ENCODE measurements at places on chromosomes 11 and 22.

GRCh38 chr22:37387793-37388192 lies 39.5 kb downstream of the ELFN2 start:
- no peak overlapping the region for H3K27ac ChIP-seq
- H3K27me3 ChIP-seq = peaks cover 34% of the 10 kb centered on the region
- H3K4me3 ChIP-seq = no peak overlapping the region
- DNase-seq = no peak

- no peaks in the 10 kb centered on the region for H3K36me3 ChIP-seq
- peak; percentile 20 for DNase-seq
- peak overlapping the region; percentile 35 for H3K4me3 ChIP-seq
- H3K4me1 ChIP-seq = peaks cover 24% of the 10 kb centered on the region
- peaks cover 21% of the 10 kb centered on the region for H3K27me3 ChIP-seq
Observed at GRCh38 chr11:35619116-35619854, 1.0 kb downstream of the FJX1 start.

- no peaks in the 10 kb centered on the region for H3K27me3 ChIP-seq
- H3K36me3 ChIP-seq = no peaks in the 10 kb centered on the region
- no peak overlapping the region for H3K4me3 ChIP-seq
- peaks cover 15% of the 10 kb centered on the region for H3K4me1 ChIP-seq
- DNase-seq = peak; percentile 48
Observed at GRCh38 chr11:59706518-59707285, 6.9 kb downstream of the OR10V1 start.

DNA sequence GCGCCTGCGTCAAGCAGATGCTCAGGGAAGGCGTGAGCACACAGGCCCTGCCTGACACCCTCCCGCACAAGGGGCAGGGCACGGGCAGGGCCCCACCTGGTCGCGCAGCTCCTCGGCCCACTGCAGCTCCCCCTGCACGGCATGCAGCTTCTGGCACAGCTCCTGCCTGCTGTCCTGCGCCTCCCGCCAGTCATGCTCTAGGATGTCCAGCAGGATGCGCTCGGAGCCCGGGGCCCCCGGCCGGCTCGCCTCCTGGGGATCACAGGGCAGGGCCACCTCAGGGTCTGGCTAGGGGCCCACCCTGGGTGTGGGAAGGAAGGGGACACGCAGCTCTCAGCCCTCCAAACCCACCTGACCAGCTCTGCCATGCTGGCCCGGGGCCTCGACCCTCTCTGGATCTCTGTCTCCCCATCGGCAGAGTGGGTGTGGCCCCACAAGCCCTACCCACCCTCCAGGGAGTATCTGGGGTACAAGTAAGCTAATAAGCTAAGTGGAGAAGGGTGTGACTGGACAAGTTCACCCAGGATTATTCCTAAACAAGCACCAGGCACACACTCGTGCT lies 10.7 kb downstream of the CARD10 start:
- no peak overlapping the region for H3K4me3 ChIP-seq
- H3K27ac ChIP-seq = peak overlapping the region; percentile 36
- no peaks in the 10 kb centered on the region for H3K27me3 ChIP-seq

DNA sequence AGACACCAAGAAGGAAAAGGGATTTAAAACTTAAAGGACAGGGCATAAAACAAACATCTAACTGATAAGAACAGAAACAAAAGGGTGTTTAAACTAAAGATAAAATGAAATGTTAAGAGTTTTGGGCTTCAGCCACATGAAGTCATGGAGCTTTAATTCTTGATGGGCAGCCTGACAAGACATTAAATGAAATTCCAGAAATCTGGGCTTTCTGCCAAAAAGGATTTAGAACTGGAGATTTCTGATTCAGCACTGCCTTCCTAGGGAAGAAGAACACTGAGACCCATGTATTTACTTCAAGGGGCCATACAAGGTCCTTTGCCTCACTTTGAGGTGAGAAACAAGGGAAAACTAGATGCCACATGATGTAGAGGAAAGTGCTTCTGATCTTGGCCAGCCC lies 355.9 kb upstream of the RAG2 start:
- no peak overlapping the region for H3K4me3 ChIP-seq
- no peak for DNase-seq
- no peaks in the 10 kb centered on the region for H3K36me3 ChIP-seq
- H3K27ac ChIP-seq = no peak overlapping the region
- no peaks in the 10 kb centered on the region for H3K4me1 ChIP-seq

GRCh38 chr11:113629562-113629961 lies 76.5 kb downstream of the TMPRSS5 start:
- H3K4me3 ChIP-seq = no peak overlapping the region
- no peak for DNase-seq
- H3K27me3 ChIP-seq = no peaks in the 10 kb centered on the region

GRCh38 chr11:125763483-125763882 lies 15.1 kb downstream of the PATE2 start:
- H3K27ac ChIP-seq = no peak overlapping the region
- H3K36me3 ChIP-seq = no peaks in the 10 kb centered on the region
- H3K4me3 ChIP-seq = no peak overlapping the region
- H3K27me3 ChIP-seq = peaks cover 14% of the 10 kb centered on the region

GRCh38 chr11:116641561-116642045 lies 131.2 kb downstream of the BUD13 start:
- no peaks in the 10 kb centered on the region for H3K36me3 ChIP-seq
- peaks cover 9% of the 10 kb centered on the region for H3K27me3 ChIP-seq
- DNase-seq = peak; percentile 45

- no peaks in the 10 kb centered on the region for H3K4me1 ChIP-seq
- peaks cover 36% of the 10 kb centered on the region for H3K27me3 ChIP-seq
- H3K4me3 ChIP-seq = no peak overlapping the region
- H3K36me3 ChIP-seq = no peaks in the 10 kb centered on the region
- no peak for DNase-seq
- H3K27ac ChIP-seq = no peak overlapping the region
Observed at GRCh38 chr11:16964501-16964900, 49.7 kb downstream of the PLEKHA7 start.

DNA sequence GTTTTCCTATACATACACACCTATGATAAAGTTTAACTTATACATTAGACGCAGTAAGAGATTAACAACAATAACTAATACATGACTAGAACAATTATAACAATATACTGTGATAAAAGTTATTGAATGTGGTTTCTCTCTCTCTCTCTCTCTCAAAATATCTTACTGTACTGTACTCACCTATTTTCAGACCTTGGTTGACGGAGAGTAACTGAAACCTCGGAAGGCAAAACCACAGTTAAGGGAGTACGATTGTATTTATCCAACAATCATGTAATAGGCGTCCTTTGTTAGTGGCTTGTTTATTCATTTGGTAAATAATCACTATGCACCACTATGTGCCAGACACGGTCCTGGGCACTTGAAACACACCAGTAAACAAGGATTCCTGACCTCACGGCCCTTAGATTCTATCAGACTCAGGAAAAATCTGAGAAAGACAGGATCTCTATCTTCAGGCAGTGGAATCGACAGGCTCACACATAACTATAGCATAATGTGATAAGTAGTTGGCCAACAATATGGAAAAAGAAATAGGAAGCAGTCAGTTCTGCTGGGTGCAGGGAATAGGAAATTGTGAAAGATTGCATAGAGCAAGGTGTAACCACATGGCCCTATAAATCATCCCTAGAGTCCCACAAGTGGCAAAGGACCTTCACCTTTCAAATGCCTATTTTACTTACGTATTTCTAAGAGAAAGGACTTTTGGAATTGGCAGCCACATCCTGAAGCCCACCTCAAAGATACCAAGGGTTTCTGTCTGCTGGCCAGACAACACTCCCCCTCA lies 12.0 kb downstream of the ETS1 start:
- no peaks in the 10 kb centered on the region for H3K27me3 ChIP-seq
- no peaks in the 10 kb centered on the region for H3K4me1 ChIP-seq

GRCh38 chr22:50481440-50482106 lies at the start of gene ADM2:
TSS of gene ADM2 (plus strand) at chr22:50481543. CDS start at chr22:50481848, 305 bp downstream.
- peak; percentile 46 for DNase-seq
- peaks cover 60% of the 10 kb centered on the region for H3K4me1 ChIP-seq
- no peaks in the 10 kb centered on the region for H3K27me3 ChIP-seq
- no peak within 1 kb of the TSS for H3K27ac ChIP-seq

- peak within 1 kb of the TSS; percentile 41 for H3K4me3 ChIP-seq
- H3K27me3 ChIP-seq = peaks cover 18% of the 10 kb centered on the region
- peak within 1 kb of the TSS; percentile 66 for H3K27ac ChIP-seq
- peaks cover 12% of the 10 kb centered on the region for H3K4me1 ChIP-seq
- DNase-seq = peak; percentile 60
- H3K36me3 ChIP-seq = no peaks in the 10 kb centered on the region
Observed at GRCh38 chr11:7672960-7673723, at the start of gene CYB5R2. TSS of gene CYB5R2 (minus strand) at chr11:7673500. CDS start at chr11:7672825, 675 bp downstream.

- no peaks in the 10 kb centered on the region for H3K4me1 ChIP-seq
- no peak overlapping the region for H3K4me3 ChIP-seq
- DNase-seq = no peak
- H3K27me3 ChIP-seq = no peaks in the 10 kb centered on the region
Observed at GRCh38 chr11:100925935-100926334, 203.7 kb downstream of the PGR start.

GRCh38 chr11:111976119-111976766 lies 39.1 kb downstream of the DIXDC1 start:
- no peaks in the 10 kb centered on the region for H3K27me3 ChIP-seq
- DNase-seq = no peak
- peaks cover 2% of the 10 kb centered on the region for H3K36me3 ChIP-seq
- no peak overlapping the region for H3K4me3 ChIP-seq
- no peak overlapping the region for H3K27ac ChIP-seq

DNA sequence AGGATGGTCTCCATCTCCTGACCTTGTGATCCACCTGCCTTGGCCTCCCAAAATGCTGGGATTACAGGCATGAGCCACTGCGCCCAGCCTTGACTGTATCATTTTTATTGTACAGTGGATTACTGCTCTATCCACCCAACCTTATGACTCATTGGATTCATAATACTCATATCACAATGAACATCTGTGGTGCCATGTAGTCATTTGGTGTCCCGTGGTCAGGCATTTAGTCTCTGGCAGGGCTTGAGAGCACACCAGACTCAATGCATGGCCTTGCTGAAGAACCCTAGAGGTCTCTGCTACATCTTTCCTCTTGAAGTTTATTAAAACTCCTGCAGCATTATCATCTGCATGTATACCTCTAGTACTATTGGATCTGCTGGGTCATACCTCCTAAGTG lies 98.0 kb upstream of the LDLRAD3 start:
- H3K4me3 ChIP-seq = no peak overlapping the region
- no peaks in the 10 kb centered on the region for H3K4me1 ChIP-seq
- H3K36me3 ChIP-seq = no peaks in the 10 kb centered on the region
- H3K27ac ChIP-seq = no peak overlapping the region
- H3K27me3 ChIP-seq = peaks cover 5% of the 10 kb centered on the region

- peak; percentile 82 for DNase-seq
- peaks cover 32% of the 10 kb centered on the region for H3K4me1 ChIP-seq
- no peaks in the 10 kb centered on the region for H3K27me3 ChIP-seq
- H3K4me3 ChIP-seq = no peak overlapping the region
- H3K36me3 ChIP-seq = no peaks in the 10 kb centered on the region
Observed at GRCh38 chr22:36425977-36426523, 38.3 kb upstream of the MYH9 start.

DNA sequence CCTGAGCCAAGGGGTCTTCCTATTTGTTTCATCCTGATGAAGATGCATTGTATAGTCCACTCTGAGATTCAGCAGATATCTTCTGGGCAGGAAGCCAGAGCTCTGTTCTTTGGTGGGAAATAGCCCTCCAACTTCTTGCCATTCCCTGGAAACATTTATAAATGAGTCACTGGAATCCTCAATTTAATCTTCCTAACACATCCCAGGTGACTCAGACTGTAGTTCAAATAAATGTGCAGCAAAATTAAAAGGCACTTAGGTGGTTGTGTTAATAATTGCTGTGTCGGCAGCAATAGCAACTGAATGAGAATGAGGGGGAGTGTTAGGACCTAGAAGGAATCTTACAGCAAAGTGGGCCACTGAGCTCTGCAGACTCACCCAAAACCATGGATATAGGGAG lies 108.6 kb downstream of the INSC start:
- H3K4me1 ChIP-seq = no peaks in the 10 kb centered on the region
- H3K4me3 ChIP-seq = no peak overlapping the region
- no peaks in the 10 kb centered on the region for H3K36me3 ChIP-seq
- H3K27me3 ChIP-seq = no peaks in the 10 kb centered on the region
- no peak for DNase-seq

DNA sequence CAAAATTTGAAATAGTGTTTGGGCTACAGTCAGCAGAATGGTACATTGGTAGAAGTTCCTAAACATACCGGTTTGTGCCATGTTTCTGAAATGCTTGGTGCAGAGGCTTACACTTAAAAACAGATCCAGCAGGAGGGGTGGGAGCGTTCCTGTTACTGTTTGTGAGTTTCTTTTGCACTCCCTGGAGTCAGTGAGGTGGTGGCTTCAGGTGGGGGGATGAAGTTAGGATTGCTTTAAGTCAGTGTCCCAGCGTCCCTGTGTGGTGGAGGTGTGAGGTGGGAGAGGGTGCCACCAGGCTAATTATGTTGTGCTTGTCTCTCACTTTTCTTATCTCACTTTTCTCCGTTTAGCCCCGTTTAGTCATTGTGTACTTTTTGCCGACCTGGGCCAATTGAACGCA lies 9.7 kb downstream of the TNRC6B start:
- peaks cover 4% of the 10 kb centered on the region for H3K36me3 ChIP-seq
- H3K4me3 ChIP-seq = no peak overlapping the region
- peak overlapping the region; percentile 56 for H3K27ac ChIP-seq
- no peaks in the 10 kb centered on the region for H3K27me3 ChIP-seq
- H3K4me1 ChIP-seq = peaks cover 23% of the 10 kb centered on the region

DNA sequence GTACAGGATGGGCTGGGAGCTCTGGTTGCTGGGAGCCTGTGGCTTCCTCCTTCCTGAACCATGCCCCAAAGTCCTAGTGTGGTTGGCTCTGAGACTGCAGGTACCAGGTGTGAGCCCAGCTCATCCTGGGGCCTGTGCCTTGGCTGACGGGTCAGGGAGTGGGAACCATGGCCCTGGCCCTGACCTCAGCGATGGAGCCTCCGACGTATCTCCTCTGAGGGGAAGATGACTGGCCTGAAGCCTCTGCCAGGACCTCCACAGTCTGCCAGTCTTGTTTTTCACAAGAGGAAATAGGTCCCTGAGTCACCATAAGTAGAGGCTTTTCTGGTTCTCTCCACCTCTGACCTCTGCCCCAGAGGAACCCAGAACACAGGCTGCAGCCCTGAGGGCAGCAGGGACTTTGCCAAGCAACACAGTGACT lies 3.4 kb downstream of the RCE1 start:
- no peak overlapping the region for H3K27ac ChIP-seq
- peaks cover 16% of the 10 kb centered on the region for H3K4me1 ChIP-seq
- DNase-seq = no peak

DNA sequence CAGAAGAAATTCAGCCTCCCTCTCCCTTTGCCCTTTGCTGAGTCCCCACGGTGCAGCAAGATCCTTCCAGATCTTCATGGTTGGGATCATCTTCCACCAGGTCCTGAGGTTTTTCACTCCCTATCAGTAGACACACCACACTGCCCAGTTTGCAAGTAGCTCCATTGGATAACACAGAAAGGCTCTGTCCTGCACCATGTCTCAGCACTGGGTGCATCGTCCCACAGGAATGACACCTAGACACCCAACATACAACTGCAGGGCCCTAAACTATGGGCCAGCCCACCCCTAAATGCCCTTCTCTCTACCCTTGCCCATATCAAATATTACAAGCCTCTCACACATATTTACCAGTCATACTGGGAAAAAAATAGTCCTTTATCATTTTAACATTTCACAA lies 9.4 kb downstream of the KLHL22 start:
- peaks cover 12% of the 10 kb centered on the region for H3K36me3 ChIP-seq
- DNase-seq = peak; percentile 53
- H3K4me1 ChIP-seq = peaks cover 8% of the 10 kb centered on the region
- no peaks in the 10 kb centered on the region for H3K27me3 ChIP-seq
